Activated CD4-positive, alpha-beta T cell treated with anti-CD3 and anti-CD28 coated beads, Interleukin-2, amount 10 ng/mL, durations not matched to agents 7 days and 5 days (primary cell): ENCODE measurements at places on chromosomes 7 and 10.

DNA sequence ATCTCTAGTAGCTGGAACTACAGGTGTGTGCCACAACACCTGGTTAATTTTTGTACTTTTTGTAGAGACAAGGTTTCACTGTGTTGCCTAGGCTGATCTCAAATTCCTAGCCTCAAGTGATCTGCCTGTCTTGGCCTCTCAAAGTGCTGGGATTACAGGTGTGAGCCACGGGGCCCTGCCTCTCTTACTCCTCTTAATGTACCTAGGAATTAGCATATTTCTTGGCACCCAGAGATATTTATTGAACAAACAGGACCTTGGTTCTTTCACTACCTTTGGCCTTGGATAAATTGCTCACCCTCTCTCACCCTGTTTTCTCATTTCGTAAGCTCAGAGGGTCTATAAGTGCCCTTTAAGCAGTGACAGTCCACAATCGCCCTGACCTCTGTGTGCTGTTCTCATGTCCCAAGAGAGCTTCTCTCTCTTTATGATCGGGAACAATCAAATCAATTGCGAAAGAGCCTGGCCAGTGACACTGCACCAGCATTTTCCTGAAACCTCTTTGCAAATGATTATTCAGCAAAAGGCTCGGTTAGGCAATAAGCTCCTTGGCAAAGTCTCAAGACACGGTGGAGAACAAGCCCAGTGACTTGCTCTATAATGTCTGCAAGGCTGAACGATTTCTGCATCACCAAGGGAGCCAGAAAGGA is 117.7 kb downstream of the APBB1IP start:
- DNase-seq: no peak

DNA sequence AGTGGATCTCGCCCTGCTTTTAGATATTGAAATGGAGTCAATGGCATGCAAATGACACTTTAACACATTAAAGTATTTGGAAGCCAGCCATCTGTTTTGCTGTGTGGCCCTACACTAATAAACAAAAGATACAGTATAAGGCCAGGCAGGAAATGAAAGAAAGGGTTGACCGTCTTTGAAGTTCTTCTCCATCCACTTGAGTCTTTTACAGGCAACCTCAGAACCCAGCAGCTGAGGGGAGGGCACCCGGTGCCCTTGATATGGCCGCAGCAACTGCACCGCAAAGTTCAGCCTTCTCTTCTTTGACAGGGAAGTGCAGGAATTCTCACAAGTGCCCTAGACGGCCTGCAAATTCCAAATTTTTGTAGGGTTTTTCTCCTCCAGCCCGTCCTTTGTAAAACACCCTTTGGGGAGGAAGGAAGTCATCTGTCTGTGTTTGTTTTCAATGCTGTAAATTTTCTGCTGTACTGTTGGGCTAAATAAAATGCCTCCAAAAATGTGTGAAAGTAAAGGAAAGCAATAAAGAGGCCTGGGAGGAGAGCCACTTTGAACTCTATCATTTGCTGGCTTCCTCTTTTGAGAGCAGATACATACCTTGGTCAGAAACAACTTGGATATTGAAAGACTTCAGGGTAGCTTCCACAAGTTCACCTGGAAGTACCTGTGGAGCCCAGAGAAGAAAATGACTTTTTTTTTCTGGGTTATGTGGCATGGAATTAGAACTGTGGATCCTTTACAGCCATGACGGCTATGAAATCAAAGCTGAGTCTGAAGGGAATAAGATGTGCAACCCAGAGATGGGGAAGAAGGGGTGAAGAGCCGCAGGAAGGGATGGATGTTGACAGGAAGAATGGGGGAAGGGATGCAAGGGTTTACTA is 3.6 kb downstream of the HOXA1 start:
- DNase-seq: no peak

DNA sequence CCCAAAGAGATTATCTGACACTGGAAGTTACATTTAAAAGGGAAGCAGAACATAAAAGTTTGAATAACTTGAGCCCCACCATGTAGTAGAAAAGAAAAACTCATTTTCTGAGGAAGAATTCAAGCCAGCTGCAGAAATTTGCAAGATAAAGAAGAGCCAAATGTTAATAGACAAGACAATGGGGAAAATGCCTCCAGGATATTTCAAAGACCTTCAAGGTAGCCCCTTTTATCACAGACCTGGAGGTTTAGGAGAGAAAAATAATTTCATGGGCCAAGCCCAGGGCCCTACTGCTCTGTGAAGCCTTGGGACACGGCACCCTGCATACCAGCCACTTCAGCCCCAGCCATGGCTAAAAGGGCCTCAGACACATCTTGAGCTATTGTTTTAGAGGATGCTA is 18.4 kb upstream of the AKR1C1 start:
- no peak for DNase-seq

- no peak for DNase-seq
These were observed 41.5 kb downstream of the MINPP1 start for GRCh38 chr10:87546210-87546609.

GRCh38 chr7:139058943-139059342 is 23.1 kb upstream of the ZC3HAV1L start:
- no peak for DNase-seq

- peak; percentile 65 for DNase-seq
These were observed 918 bp downstream of the CALHM2 start for GRCh38 chr10:103451091-103451813.

DNA sequence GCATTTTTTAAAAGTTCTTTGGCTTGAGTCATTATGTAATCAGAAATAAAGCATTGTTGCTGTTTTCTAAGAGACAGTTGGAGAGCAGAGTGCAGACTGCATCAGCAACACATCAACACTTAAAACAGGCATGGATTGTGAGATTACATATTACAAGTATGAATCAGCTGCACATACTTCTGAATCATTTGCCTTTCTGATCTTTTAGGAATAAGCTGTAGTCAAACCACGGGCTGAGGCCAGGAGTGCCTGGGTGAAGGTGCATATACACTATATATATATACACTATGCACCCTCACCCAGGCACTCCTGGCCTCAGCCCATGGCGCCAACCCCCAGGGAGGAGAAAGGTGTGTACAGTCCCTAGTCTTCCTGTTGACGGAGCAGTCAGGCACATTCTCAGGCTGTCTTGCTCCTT is 52.4 kb upstream of the DLX6 start:
- DNase-seq: no peak

DNA sequence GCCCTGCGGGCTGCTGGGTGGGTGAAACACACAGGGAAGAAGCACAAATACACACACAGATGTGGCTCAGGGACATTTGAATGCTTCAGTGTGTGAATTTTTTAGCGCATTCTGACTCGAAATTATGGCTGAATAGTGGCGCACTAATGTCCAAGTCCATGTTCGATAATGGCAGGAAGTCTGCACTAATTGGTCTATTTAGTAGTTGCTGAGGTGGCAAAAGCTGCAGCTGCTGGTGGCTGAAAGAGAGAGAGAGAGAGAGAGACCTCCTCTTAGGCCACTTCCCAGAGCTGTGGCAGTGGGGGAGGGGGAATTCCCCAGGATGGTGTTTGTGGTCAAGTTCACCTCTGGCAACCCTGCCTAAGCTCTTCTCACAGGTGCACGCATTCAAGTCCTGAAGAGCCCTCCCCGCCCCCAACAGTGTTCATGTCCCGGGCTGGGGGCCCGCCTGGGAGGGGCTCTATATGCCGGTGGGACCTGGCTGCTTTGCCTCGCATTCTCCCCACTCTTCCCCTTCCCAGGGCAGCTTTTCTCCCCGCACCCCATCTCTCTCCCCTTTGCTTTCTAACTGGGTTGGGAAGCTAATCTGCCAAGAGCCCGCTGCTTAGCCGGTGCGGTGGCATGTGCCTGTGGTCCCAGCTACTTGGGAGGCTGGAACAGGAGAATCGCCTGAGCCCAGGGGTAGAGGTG is 6.0 kb upstream of the MNX1 start:
- no peak for DNase-seq
